ENCODE measurements at places on chromosomes 5 and 9. TPM values are rescaled to one million over a fixed set of nuclear protein-coding genes. Genes with fewer than 3 reads are reported as not detected.

Gene TNIP1
- total RNA-seq: 66.6 TPM

Gene ACTBL2
- total RNA-seq: under 0.01 TPM

Gene IL4
- not detected for total RNA-seq

Gene CFAP90
- total RNA-seq: not detected

Gene PLPP7
- 1.7 TPM for total RNA-seq

Gene SPAG8
- total RNA-seq: 1.5 TPM

Gene QRFP
- total RNA-seq: not detected

Gene KIF20A
- total RNA-seq: 4.0 TPM

Gene PTGDS
- 6.0 TPM for total RNA-seq

Gene FAM153A
- not detected for total RNA-seq

Gene PIP5KL1
- total RNA-seq: 3.5 TPM

Gene ADAMTSL1
- 37.5 TPM for total RNA-seq

Gene CFAP77
- not detected for total RNA-seq

Gene RNF38
- 7.6 TPM for total RNA-seq

Gene GLIPR2
- 101 TPM for total RNA-seq

Gene SNX30
- 18.0 TPM for total RNA-seq

Data from bronchial smooth muscle cell (primary cell).